ENCODE measurements at places on chromosomes 2 and 18. TPM values are rescaled to one million over a fixed set of nuclear protein-coding genes. Genes with fewer than 3 reads are reported as not detected.

The GKN2 gene
- not detected for total RNA-seq

GRCh38 chr2:99595373-99595772 is 105.6 kb upstream of the REV1 start:
- no peak for DNase-seq

GRCh38 chr2:37615804-37616676 is 55.4 kb downstream of the CDC42EP3 start:
- no peak for DNase-seq

The RBM45 gene
- 4.8 TPM for total RNA-seq

The RIT2 gene
- not detected for total RNA-seq

DNA sequence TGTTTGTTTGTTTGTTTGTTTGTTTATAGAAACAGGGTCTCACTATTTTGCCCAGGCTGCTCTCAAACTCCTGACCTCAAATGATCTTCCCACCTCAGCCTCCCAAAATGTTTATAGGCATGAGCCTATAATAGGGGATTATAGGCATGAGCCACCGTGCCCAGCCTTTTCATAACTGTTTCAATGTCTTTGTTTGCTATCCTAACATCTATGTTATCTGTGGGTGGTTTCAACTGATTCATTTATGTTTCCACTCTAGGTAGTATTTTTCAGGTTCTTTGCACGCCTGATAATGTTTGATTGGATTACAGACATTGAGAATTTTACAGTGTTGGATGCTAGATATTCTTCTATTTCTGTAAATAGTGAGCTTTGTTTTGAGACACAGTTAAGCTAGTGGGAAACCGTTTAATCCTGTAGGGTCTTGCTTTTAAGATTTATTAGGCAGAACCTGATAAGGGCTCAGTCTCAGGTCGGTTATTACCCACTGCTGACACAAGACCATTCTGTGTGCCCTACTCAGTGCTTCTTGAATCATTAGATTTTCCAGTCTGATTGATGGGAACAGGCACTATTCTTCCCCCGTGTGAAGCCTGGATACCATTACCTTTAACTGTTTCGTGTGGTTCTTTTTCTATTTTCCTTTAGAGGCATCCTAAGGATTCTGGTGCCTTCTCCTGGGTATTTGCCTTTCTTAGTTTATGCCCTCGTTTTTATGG is 76.5 kb upstream of the TMEM87B start:
- no peak for DNase-seq

GRCh38 chr2:81942136-81942680 is 1637.7 kb upstream of the LRRTM1 start:
- DNase-seq: no peak

DNA sequence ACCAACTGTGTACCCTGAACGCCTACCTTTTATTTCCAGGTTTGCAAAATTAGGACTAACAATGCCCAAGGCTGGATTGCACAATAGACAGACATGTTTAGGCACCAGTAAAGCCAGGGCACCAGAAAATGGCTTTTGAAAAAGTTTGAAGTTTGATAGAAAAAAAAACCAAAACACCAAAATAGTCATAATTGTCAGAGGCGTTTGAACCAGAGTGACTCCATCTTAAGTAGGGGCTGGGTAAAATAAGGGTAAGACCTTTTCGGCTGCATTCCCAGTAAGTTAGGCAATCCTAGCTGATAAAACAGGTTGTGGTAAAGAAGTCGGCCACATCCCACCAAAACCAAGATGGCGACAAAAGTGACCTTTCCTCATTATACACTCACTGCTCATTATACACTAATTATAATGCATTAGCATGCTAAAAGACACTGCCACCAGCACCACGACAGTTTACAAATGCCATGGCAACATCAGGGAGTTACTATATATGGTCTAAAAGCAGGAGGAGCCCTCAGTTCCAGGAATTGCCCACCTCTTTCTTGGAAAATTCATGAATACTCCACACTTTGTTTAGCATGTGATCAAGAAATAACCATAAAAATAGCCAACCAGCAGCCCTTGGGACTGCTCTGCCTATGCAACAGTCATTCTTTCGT is 105.1 kb upstream of the MSH2 start:
- no peak for DNase-seq

DNA sequence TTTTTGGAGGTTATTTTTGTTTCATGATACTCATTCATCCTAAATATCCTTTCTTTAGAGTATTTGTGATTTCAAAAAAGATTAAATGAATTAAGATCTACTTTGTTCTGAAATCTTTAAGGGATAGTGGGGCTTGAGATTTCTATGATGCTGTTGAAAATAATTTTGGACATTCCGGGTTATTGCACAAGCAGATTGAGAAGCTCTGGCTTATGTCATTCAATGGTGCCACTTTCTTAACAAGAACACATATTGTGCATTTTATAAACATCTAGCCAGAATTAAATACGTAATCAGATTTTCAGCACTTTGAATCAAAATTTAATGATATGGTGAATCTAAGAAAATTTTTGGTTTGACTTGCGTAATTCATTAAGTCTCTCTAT is 207.7 kb upstream of the COL3A1 start:
- no peak for DNase-seq

GRCh38 chr2:123913143-123913735 is 111.8 kb upstream of the CNTNAP5 start:
- no peak for DNase-seq

- DNase-seq: no peak
Measured at GRCh38 chr2:84735389-84735788, 145.5 kb downstream of the TRABD2A start.

DNA sequence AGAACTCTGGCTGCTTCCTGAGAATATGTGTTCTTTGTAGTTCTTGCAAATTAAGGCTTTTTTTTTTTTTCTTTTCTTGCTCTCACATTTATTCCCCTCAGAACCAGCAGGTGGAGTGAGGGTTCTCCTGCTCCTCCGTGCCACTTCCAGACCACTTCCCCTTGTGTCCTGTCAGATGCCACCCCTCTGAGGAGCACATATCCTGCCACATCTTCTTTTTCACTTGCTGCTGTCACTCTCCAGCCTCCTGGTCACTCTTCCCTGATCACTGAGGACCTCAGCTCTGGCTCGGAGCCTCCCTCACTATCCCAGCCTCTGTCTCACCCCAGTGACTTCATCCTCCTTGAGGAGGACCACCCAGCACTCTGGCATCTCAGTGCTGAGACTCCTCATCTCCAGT is 100.5 kb downstream of the TACR1 start:
- DNase-seq: no peak

GRCh38 chr2:66982766-66983165 is 414.4 kb upstream of the ETAA1 start:
- no peak for DNase-seq
